Endodermal cell (in vitro differentiated cells): ENCODE measurements at places on chromosomes 3 and 15. TPM values are rescaled to one million over a fixed set of nuclear protein-coding genes. Genes with fewer than 3 reads are reported as not detected.

Gene FAM107A
- not detected in 3 replicates for total RNA-seq

Gene ZNF774
- 1.8 to 7.0 TPM (median 2.5 TPM) in 3 replicates for total RNA-seq

Gene ACTRT3
- total RNA-seq: 2.5 and 2.7 TPM in 2 replicates

Gene STRIT1
- not detected in 3 replicates for total RNA-seq

Gene MYL3
- total RNA-seq: 2.0 to 2.8 TPM (median 2.3 TPM) in 3 replicates

Gene DGKG
- total RNA-seq: 0.70 and 0.86 TPM in 2 replicates

Gene SKOR1
- total RNA-seq: 0.16 to 0.51 TPM (median 0.23 TPM) in 3 replicates

Gene CEMIP
- total RNA-seq: 1.5 and 2.2 TPM in 2 replicates

Gene GOLGA6L24
- total RNA-seq: not detected in 2 replicates

Gene RASL12
- total RNA-seq: 22.5 and 27.2 TPM in 2 replicates

Gene CFAP100
- total RNA-seq: 0.66 and 0.70 TPM in 2 replicates

Gene ERICH6
- total RNA-seq: 0.42 TPM in 1 of 2 replicates, not detected in the other

Gene LYZL4
- total RNA-seq: not detected in 3 replicates

- DNase-seq: no peak
- no peaks in the 10 kb centered on the region for H3K27me3 ChIP-seq
- no peak overlapping the region for H3K4me3 ChIP-seq
- H3K4me1 ChIP-seq: peaks cover 3% of the 10 kb centered on the region
- no peak overlapping the region for H3K27ac ChIP-seq
Measured at GRCh38 chr15:101733545-101733944, 9.3 kb upstream of the TARS3 start.

- no peak for DNase-seq
- no peak overlapping the region for H3K27ac ChIP-seq
- H3K27me3 ChIP-seq: no peaks in the 10 kb centered on the region
- H3K4me1 ChIP-seq: peaks cover 5% of the 10 kb centered on the region
- H3K36me3 ChIP-seq: peaks cover 34% of the 10 kb centered on the region
Measured at GRCh38 chr3:17730318-17730967, 12.0 kb downstream of the TBC1D5 start.

DNA sequence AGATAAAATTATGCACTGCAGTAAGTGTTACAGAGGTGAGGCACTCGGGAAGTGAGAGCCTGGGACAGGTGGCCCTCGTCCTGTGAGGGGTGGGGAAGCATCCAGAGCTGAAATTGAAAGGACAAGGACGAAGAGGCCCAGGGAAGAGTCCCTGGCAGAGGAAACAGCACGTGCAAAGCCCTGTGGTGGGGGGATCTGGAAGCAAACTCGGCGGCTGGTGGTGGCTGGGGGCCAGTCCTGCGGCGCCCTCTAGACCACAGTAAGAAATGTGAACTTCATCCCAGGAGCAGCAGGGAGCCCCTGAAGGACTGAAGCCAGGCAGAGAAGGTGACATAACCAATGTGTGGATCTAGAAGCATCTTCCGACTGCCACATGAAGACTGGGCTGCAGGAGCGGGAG, 42.8 kb downstream of the GRIP2 start:
- H3K27ac ChIP-seq: no peak overlapping the region
- no peaks in the 10 kb centered on the region for H3K27me3 ChIP-seq
- H3K4me3 ChIP-seq: no peak overlapping the region
- H3K4me1 ChIP-seq: no peaks in the 10 kb centered on the region

- peaks cover 68% of the 10 kb centered on the region for H3K27me3 ChIP-seq
- peak; percentile 89 for DNase-seq
- no peaks in the 10 kb centered on the region for H3K36me3 ChIP-seq
- H3K4me3 ChIP-seq: peak overlapping the region; percentile 79
- H3K4me1 ChIP-seq: no peaks in the 10 kb centered on the region
- H3K27ac ChIP-seq: peak overlapping the region; percentile 74
Measured at GRCh38 chr15:78341057-78341987, 1.2 kb downstream of the CRABP1 start.

DNA sequence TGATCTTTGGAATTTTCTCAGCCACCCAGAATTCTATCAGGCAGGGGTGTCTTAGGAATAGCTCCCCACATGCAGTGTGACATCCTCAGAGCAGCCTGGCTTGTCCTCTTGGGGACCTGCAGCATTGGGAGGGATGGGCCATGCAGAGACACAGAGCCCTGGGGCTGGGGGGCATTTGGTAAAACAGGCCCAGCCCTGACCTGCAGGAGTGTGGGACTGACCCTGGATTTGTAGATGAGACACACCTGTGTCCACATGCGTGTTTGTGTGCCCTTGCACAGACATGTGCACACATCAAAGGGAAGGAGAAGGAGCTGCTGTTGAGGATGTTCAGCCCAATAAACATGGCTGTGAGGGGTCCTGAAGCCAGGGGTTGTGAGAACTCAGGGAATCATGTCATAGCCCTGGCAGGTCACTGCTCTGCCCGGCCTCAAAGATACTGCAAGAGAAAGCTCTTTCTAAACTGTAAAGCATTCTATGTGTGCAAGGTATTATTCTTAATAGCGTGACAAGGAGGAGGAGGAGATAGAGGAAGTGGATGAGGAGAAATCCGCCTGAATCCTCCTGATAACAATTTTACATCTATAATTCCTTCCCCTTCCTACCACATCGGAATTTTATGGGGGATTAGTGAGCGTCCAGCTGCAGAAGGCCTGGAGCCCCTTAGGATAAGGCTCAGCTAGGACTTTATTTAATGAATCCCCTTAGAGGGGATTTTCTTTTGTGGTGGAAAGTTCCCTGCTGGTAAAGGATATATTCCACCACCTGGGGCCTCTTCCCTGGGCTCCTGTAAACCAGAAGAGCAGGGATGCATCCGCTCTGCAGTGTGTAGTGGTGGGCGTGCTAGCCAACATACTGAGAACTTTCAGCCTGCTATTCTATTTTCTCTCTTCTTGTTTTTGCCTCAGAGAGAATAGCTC, 245.5 kb downstream of the EPHB1 start:
- peaks cover 4% of the 10 kb centered on the region for H3K27me3 ChIP-seq
- peak overlapping the region; percentile 30 for H3K27ac ChIP-seq
- no peaks in the 10 kb centered on the region for H3K36me3 ChIP-seq
- peak; percentile 38 for DNase-seq
- H3K4me1 ChIP-seq: peaks cover 8% of the 10 kb centered on the region

DNA sequence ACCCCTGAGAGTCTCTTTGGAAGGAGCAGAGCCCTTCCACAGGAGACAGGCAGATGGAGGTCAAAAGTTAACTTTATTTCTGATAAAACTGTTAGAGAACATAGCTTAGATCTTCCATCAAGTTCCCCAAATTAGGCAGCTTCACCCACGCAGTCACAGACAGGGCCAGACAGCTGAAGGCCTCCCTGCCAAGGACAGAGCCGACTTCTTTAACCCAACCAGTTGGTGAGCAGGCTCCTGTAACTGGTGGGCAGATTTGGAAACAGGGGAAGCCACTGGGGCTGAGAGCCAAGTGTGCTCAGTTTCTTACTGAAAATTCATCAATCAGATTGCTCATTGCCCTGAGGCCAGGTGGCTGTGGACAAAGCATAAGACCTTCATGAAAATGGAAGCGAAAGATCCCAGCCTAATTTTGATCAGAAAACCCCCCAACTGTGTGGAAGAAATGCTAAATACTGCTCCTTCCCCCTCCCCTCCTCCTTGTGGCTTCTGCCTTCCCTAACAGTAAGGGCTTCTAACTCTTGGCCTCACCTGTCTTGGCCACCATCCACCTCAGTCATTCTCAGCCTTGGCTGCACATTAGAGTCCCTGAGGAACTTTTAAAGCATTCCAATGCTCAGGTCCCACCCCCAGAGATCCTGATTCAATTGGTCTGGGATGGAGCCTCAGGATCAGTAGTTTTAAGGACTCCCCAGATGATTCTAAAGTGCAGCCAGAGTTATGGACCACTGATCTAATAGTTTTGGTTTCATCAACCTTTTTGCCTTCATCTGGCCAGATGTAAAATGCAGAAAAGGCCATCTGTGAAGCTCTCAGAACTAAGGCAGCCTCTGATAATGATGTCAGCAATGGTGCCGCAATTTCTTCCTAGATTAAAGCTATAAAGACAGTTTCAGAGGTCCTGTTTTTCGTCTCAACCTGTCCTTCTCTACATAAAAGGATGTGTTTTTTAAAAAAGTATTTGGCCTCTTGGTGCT, 11.5 kb downstream of the CLRN1 start:
- H3K36me3 ChIP-seq: no peaks in the 10 kb centered on the region
- no peak overlapping the region for H3K27ac ChIP-seq
- no peak overlapping the region for H3K4me3 ChIP-seq

GRCh38 chr3:45700570-45701073, 11.4 kb downstream of the SACM1L start:
- peaks cover 8% of the 10 kb centered on the region for H3K4me1 ChIP-seq
- H3K27me3 ChIP-seq: no peaks in the 10 kb centered on the region
- no peak overlapping the region for H3K27ac ChIP-seq
- peaks cover 80% of the 10 kb centered on the region for H3K36me3 ChIP-seq
- no peak for DNase-seq
- H3K4me3 ChIP-seq: no peak overlapping the region

DNA sequence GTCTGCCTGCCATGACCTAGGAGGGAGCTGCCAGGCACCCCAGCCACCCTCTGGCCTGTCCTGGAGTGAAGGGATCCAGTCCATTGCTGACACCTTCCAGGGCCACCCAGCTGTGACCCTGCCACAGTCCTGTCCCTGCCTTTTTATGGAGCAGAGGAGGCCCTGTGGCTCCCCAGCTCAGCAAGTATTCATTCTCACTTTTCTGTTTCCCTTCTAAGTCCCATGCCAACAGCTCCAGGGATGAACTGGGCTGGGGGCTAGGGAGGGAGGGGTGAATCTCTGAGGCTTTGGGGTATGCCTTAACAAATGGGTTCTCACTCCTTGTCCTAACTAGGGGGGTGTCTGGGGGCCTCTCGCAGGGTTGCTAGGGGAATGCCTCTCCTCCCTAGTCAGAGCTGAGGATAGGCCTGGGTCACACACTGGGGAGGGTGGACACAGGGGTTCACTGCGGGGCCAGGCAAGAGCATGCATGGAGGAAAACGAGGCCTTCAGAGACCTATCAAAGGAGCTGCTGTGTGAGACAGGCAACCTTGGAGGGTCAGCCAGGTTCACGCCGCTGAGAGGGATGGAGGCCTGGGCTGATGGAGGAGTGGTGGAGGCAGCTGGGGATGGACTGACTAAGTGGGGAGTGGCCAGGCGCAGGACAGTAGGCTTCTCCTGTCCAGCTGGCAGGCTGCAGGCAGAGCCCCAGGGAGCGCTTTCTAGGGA, 31.8 kb downstream of the EPHB3 start:
- no peaks in the 10 kb centered on the region for H3K36me3 ChIP-seq
- no peak overlapping the region for H3K4me3 ChIP-seq
- peaks cover 14% of the 10 kb centered on the region for H3K4me1 ChIP-seq
- H3K27ac ChIP-seq: peak overlapping the region; percentile 58
- H3K27me3 ChIP-seq: no peaks in the 10 kb centered on the region

DNA sequence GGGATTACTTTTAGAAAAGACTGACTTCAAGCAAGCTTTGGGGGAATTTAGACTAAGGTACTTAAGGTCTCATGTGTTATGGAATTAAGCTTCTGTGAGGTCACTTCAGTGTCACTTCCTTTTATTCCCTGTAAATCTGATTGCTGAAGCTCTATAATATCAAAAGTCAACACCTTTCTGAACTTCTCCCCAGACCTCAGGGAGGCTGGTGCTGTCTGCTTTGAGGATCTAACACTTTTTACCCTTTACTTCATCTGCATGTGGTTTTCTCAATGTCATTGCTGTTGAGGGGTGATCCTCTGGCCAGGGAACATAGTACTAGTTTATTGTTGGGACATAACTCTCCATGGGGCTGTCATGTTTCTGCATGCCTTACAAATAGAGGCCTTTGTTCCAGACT, 41.8 kb upstream of the RASGRF1 start:
- no peaks in the 10 kb centered on the region for H3K36me3 ChIP-seq
- H3K4me3 ChIP-seq: no peak overlapping the region
- peaks cover 21% of the 10 kb centered on the region for H3K4me1 ChIP-seq
- no peak overlapping the region for H3K27ac ChIP-seq
- DNase-seq: no peak

DNA sequence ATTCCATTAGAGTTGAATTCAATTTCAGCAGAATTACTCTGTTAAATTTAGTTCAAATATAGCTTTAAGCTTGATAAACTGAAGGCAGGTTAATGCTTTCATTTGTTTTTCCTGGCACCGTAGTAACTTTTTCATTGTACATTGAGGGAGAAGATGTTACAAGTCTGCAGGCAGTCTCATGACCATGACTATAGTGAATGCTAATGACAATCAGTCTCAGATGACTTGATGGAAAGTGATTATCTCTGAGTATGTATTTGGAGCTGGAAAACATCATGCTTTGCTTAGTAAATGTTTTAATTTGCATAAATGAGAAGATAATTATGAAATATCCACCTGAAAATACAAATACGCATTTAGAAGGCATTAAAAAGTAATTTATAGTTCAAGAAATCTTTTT, 16.0 kb upstream of the RNF7 start:
- no peaks in the 10 kb centered on the region for H3K4me1 ChIP-seq
- H3K36me3 ChIP-seq: no peaks in the 10 kb centered on the region
- no peak for DNase-seq
- no peak overlapping the region for H3K27ac ChIP-seq
- no peaks in the 10 kb centered on the region for H3K27me3 ChIP-seq

DNA sequence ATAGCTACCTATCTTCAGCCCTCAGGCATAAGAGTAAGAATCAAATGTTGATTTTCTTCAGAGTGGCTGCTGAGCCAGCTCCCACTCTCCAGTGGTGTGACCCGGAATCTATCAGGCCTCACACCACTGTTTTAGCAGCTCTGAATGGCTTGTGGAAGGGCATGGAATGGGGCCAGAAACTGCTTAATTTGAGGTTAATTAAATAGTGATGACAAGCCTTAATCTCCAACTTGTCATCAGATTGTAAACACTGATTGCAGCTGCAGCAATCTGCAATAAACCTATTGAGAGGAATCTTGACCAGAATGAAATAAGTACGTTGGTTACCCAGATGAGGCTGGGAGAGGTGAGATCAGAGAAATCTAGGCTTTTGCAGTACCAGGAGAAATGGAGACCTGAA, 317.4 kb downstream of the FHIT start:
- H3K36me3 ChIP-seq: no peaks in the 10 kb centered on the region
- no peak overlapping the region for H3K4me3 ChIP-seq
- no peak overlapping the region for H3K27ac ChIP-seq

- H3K27ac ChIP-seq: no peak overlapping the region
- H3K36me3 ChIP-seq: no peaks in the 10 kb centered on the region
- H3K4me3 ChIP-seq: no peak overlapping the region
- DNase-seq: no peak
- peaks cover 19% of the 10 kb centered on the region for H3K4me1 ChIP-seq
Measured at GRCh38 chr3:64496786-64497490, 190.9 kb downstream of the ADAMTS9 start.

DNA sequence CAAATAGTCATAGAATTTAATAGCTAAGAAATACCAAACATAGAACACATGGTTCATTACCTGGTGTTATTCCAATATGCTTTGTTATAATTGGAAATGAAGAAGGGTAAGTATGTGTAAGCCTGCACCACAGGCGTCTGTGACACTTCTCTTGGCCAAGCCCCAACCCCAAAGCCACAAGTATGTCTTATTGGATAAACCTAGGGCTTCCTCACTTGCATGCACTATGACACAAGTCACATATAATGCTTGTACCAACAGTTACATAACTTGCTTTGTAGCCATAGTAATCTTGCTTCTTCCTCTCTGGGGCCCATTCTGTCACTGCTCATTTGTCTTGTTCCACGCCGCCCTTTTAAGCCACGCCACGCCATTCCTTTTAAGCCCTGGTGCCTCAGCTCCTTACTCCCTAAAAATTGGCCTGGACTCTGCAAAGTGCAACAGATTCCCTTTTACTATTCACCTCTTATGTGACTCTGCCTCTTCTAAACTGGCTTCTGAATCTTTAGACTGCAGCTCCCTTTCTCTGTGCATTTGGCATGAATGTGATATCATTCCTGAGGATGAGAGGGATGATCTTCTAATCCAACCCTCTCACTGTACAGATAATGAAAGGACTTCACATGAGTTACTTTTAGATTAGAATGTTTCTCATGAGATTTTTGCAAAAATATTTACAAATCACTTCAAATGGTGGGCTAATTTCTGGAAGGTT, 48.1 kb upstream of the EPHA3 start:
- no peaks in the 10 kb centered on the region for H3K27me3 ChIP-seq
- no peak for DNase-seq
- H3K4me1 ChIP-seq: no peaks in the 10 kb centered on the region
- H3K27ac ChIP-seq: no peak overlapping the region
